NCI-H1105 treated with DMSO at 0.1 percent for 48 hours (cell line): ENCODE measurements at places on chromosomes 7 and 10.

GRCh38 chr7:155743177-155743576 lies 69.1 kb downstream of the SHH start:
- DNase-seq: no peak

DNA sequence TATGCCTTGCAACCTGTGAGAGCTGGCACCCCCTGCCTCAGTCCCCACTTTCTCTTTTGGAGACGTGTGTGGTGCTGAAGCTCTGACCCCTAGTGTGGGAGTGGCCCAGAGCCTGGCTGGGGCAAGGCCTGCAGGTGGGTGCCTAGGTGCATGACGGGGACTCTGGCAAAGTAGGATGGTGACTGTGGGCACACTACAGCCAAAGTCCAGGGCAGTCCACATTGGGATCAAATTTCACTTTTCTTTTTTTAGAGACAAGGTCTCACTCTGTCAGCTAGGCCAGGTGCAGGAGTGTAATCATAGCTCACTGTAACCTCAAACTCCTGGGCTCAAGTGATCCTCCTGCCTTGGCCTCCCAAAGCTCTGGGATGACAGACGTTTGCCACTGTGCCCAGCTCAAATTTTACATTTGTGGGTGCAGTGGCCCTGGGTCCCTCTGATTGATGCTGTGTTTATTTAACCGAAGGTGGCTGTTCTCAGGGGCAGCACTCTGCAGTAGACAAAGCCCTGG lies 52.3 kb downstream of the NEURL1 start:
- DNase-seq: no peak

- no peak for DNase-seq
Observed at GRCh38 chr10:81367132-81367531, 507.9 kb upstream of the NRG3 start.

- DNase-seq: no peak
Observed at GRCh38 chr7:151312356-151312755, 29.3 kb upstream of the NUB1 start.

GRCh38 chr10:130179640-130180039 lies 43.4 kb downstream of the GLRX3 start:
- DNase-seq: peak; percentile 41

GRCh38 chr10:61750943-61751471 lies 88.3 kb downstream of the CABCOCO1 start:
- DNase-seq: peak; percentile 23

- no peak for DNase-seq
Observed at GRCh38 chr7:25009257-25009656, 29.3 kb upstream of the OSBPL3 start.

- no peak for DNase-seq
Observed at GRCh38 chr7:134589491-134589941, 40.6 kb downstream of the AKR1B15 start.

- no peak for DNase-seq
Observed at GRCh38 chr7:90857603-90858002, 261.5 kb downstream of the CDK14 start.

- DNase-seq: no peak
Observed at GRCh38 chr7:73312831-73313520, 4.3 kb upstream of the NSUN5 start.

- peak; percentile 34 for DNase-seq
Observed at GRCh38 chr10:101095550-101096213, 33.9 kb downstream of the KAZALD1 start.

GRCh38 chr7:92228100-92228499 lies 17.6 kb downstream of the KRIT1 start:
- no peak for DNase-seq

- DNase-seq: no peak
Observed at GRCh38 chr7:26284995-26285632, 6.5 kb upstream of the SNX10 start.

DNA sequence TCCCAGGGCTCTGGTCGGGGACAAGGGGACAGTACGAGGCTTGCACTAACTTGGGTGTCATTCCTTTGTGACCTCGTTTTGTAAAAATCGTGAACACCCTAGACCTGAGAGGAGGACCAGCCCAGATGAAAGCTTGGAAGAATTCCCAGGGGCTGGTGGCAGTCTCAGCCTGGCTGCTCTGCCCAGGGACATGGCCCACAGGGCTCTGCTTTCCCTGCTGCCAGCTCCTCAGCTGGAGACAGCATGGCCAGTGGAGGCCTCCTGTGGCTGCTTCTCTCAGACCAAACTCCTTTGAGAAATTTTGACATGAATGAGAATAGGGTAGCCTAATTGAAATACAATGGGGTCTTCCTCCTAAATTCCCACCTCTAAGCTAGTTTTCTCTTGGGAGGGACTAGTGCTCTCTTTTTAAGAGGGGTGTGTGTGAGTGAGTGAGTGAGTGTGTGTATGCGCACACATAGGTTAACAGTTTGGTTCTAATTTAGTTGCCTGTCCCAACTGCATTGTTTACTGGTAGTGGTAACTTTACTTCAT lies 140.3 kb upstream of the EFCAB10 start:
- DNase-seq: no peak

- DNase-seq: no peak
Observed at GRCh38 chr7:2376351-2377154, 21.9 kb downstream of the EIF3B start.

GRCh38 chr10:119724593-119725516 lies 995 bp upstream of the INPP5F start:
- DNase-seq: peak; percentile 10

- DNase-seq: no peak
Observed at GRCh38 chr10:511849-512191, 177.6 kb downstream of the DIP2C start.

GRCh38 chr10:29319205-29319781 lies 30.4 kb downstream of the LYZL1 start:
- no peak for DNase-seq

- DNase-seq: no peak
Observed at GRCh38 chr7:29920491-29920890, 69.1 kb downstream of the SCRN1 start.

- no peak for DNase-seq
Observed at GRCh38 chr7:150451097-150451793, 815 bp downstream of the GIMAP8 start.
